Omental fat pad (tissue), 4 donors: ENCODE measurements at places on chromosomes 7 and 10.

GRCh38 chr10:59588791-59589190 is 120.9 kb downstream of the SLC16A9 start:
- no peak for DNase-seq

DNA sequence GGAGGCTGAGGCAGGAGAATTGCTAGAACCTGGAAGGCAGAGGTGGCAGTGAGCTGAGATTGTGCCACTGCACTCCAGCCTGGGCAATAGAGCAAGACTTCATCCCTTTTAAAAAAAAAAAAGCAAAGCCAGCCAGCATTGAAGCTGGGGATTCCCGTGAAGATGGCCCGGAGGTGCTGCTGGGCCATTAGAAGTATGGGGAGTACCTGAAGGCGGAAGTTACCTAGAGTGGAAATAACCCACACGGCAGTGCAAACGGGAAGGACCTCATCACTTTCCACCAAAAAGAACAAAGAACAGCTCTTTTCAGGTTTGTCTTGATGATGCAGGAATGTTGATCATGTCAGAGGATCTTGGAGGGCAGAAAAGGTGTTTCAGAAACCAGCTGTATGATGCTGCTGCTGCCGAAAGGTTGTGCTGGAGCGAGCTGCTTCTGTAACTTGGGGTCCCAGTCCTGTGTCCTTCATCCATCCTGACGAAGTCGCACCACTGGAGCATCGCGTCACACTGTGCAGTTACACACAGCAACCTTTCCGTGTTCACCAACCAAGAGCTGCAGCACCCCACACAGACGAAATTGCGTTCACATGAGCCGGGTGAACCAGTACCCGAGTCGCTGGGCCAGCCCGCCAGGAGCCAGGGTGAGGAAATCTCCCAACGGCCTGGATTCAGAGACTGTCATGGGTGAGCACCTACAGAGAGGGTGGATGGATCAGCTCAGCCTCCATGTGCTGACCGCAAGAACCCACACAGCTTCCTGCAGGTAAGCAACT is 8.2 kb downstream of the ZFAND2A start:
- no peak for DNase-seq

DNA sequence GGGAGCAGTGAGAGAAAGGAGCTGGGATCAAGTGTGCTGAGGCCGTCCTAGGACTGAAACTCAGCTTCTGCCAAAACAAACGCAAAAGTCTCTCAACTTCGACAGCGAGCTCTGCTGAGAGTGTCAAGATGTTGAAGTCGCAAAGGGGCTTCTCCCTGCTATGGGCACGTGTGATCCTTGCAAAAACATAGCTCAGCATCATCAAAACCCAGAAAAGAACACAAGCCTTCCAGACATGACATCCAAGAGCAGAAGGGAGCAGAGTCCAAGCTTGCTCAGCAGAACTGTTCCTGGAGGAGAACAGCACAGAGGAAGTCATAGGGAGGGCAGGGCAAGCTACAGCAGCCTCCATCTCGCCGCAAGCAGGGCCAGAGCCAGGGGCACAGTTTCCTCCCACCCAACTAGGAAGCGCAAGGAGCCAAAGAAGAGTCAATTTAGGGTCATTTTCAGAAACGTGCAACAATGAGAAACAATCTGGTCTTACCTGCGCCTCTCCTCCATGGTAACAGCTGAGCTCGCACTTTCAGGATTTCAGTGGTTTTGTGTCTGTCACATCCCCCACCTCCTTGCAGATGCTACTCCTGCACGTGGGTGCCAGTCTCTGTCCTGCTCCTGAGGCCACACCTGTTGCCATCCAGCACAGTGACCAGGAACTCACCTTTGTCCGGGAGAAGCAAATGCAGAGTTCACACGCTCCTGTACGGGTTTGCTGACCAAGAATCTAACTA is 113.9 kb downstream of the DIP2C start:
- DNase-seq: no peak

DNA sequence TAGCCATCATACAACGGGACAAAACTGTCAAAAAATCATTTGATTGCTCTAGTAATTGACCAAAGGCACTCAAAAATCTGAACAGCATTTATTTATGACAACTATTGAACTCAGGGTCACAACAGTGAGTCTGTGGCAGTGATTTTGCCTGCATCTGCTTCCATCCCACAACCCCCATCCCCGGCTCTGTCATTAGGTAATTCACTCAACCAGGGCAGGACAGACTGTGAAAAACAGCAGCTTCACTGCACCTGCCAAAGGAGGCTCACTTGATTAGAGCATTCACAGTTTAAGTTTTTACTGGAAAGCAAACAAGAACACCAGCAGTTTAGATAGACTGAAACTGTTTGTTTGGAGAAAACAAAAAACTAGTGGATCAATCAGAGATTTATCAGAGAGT is 22.2 kb downstream of the NRCAM start:
- DNase-seq: no peak

GRCh38 chr10:1476455-1476803 is 260.9 kb downstream of the ADARB2 start:
- no peak for DNase-seq

DNA sequence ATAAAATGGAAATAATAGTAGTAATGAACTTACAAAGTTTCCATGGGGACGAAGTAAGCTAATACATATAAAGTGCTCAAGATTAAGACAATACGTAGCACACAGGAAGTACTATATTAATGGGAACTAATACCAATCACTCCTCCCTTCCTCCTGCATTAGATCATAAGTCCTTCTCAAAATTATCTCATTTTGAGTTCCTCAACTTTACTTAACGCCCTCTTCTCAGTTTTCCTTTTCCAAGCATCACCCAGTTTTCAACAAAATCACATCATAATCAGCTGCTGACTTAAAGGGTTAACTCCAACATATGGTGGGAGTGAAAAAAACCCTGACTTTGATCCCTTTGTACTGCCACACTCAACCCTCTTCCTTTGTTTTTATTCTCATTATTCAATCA is 24.4 kb downstream of the JMJD1C start:
- no peak for DNase-seq

DNA sequence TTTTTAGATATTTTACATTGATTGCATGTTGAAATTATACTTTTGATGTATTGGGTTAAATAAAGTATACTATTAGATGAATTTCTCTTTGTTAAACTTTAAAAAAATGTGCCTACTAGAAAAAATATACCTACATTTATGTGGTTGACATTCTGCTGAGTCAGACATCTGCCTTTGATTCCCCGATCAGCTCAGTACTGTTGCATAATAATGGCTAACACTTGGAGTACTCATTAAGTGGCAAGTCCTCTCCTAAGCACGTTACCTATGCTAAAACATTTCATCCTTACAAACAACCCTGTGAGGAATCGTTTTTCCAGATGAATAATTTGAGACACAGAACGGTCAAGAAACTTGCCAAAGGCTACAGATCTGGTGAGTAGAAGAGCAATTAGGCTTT is 14.0 kb upstream of the SEM1 start:
- no peak for DNase-seq

DNA sequence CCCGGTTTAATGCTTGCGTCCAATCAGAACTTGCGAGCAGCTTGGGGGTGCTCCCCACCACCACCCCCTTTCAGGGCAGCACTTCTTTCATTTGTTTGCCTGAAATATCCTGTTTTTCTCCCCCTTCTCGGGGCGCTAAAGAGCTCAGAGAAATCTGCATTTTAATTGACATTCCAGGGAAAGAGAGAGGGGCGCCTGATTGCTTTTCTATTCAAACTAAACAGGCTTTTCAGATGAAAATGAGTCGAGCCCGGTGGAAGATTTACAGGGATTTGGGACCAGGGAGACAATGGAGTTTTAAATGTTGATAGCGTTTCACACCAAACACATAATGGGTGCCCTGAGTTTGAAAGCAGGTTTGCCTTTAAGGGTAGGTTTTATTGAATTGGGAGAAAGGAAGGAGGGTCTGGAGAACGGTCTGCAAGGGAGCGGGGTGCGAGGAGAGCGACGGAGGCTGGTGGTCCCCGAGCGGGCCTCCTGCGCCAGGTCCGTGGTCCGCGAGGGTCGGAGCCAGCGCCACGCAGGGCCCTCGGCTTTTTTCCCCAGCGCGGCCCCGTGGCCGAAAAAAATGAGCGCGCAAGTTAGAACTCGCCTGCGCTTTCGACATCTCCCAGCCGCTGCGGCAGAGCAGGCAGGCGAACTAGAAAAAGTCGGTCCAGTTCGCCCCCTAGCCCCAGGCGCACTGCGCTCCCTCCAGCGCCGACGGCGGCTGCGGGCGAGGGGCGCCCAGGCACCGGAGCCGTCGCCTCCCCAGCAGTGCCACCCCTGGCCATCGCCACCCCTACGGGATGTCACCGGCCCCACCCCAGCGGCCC is 1.3 kb downstream of the FGFR2 start:
- DNase-seq: no peak

GRCh38 chr7:157688533-157689268 is 351.9 kb downstream of the DNAJB6 start:
- DNase-seq: no peak

DNA sequence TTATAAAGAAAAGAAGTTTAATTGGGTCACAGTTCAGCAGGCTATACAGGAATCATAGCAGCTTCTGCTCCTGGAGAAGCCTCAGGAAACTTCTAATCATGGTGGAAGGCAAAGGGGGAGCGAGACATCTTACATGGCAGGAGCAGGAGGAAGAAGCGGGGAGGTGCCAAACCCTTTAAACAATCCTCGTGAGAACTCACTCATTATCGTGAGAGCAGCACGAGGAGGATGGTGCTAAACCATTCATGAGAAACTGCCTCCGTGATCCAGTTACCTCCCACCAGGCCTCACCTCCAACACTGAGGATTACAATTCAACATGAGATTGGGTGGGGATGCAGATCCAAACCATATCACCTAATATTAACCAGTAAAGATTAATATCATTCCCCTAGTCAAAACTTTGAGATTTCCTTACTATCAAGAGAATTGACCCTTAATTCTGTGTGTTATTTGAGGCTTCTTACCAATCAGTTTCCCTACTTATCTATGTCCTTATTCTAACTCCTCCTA is 1.6 kb upstream of the SMO start:
- DNase-seq: no peak

- DNase-seq: no peak
These were observed 267.9 kb upstream of the LRGUK start for GRCh38 chr7:133859231-133859630.

DNA sequence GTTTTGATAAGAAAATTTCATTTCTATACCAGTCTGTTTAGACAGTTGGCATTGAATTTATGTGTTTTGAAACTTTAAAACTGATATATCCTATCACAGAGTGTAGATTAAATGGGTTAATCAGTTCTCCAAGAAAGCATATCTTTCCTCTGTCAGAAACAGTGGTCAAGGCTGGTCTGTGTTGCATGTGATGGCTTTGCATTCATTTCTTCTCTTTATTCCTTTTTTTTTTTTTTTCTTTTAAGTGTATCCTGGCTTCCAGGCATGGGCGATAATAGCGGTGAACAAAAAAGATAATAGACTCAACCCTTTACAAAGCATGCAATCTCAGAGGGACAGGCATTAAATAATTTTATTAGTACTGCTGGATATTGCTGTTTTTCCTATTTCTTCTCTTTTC is 136.6 kb downstream of the LRRC4 start:
- DNase-seq: no peak

DNA sequence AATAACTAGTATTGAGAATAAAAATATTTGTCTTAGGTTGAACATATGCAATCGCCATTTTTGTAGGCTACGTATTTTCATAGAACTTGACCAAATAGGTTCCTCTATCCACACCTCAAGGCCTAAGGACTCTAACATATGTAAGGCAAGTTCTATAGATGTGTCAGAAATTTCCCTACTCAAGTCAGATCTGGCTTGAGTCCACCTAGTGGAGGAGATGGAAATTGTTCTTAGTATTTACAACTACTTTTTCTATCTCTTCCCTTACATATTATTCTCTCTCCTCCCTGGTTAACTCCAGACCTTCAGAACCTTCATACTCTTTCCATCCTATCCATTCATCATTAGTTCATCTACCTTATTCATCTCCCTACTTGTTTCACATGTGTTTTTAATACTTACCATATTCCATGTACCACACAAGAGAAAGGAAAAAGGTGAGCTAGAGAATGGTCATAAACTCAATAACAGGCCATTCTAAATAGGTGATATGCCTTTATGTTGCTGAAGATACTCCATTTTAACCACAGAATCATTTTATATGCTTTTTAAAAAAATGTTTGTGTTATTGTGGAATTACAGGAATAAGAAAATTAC is 174.5 kb upstream of the HDAC9 start:
- DNase-seq: no peak

DNA sequence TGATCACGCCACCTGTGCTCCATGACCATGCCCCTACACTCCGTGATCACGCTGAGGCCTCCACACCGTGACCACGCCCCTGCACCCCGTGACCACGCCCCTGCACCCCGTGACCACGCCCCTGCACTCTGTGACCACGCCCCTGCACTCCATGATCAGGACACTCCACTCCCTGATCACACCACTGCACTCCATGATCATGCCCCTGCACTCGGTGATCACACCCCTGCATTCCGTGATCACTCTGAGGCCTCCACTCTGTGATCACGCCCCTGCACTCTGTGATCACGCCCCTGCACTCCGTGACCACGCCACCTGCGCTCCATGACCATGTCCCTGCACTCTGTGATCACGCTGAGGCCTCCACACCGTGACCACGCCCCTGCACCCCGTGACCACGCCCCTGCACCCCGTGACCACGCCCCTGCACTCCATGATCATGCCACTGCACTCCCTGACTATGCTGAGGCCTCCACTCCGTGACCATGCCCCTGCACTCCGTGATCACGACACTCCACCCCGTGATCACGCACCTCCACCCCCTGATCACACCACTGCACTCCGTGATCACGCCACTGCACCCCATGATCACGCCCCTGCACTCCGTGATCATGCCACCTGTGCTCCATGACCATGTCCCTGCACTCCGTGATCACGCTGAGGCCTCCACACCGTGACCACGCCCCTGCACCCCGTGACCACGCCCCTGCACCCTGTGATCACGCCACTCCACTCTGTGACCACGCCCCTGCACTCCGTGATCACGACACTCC is 27.7 kb downstream of the STK32C start:
- DNase-seq: no peak

- DNase-seq: no peak
These were observed 370.8 kb downstream of the GRID1 start for GRCh38 chr10:85995791-85996190.

GRCh38 chr10:107848726-107849360 is 684.3 kb upstream of the SORCS1 start:
- no peak for DNase-seq

DNA sequence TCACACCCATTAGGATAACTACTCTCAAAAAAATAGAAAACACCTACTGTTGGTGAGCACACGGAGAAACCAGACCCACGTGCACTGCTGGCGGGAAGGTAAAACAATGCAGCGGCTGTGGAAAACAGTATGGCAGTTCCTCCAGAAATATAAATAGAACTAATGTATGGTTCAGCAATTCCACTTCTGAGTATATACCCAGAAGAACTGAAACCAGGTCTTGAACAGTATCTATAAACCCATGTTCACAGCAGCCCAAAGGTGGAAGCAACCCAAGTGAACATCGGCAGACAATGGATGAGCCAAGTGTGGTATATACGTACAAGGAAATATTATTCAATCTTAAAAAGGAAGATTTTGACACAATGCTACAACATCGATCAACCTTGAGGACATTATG is 164.7 kb downstream of the ZMYND11 start:
- DNase-seq: no peak

GRCh38 chr7:22949944-22950343 is 64.0 kb downstream of the HYCC1 start:
- DNase-seq: no peak
